ENCODE measurements at places on chromosomes 6 and 20.

DNA sequence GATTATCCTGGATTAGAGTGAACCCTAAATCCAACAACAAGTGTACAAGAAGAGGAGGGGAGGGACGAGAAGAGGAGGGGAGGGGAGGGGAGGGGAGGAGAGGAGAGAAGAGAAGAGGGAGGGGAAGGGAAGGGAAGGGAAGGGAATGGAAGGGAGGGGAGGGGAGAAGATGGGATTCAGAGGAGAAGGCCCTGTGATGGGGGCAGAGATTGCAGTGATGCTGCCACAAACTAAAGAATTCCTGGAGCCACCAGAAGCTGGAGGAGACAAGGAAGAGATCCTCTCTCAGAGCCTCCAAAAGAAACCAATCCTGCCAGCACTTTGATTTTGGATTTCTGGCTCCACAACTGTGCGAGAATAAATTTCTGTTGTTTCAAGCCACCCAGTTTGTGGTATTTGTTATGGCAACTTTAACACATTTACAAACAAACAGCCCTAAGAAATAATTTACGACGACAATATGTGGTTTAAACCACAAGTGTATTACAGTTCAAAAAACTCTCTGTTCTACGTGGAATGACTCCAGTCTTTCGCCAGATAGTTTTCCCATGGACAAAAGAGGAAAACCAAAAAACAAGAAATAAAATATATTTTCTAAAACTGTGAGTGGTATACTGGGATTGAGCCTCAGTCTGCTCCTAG is 235.4 kb downstream of the HDGFL1 start:
- no peak for DNase-seq

GRCh38 chr6:16181439-16182297 is 52.8 kb downstream of the MYLIP start:
- no peak for DNase-seq

- DNase-seq = no peak
Observed at GRCh38 chr6:135114355-135115145, 59.9 kb upstream of the HBS1L start.

GRCh38 chr20:60292001-60292520 is 333.8 kb downstream of the CDH26 start:
- no peak for DNase-seq

- no peak for DNase-seq
Observed at GRCh38 chr20:53447316-53447715, 146.3 kb downstream of the ZNF217 start.

- DNase-seq = no peak
Observed at GRCh38 chr20:25055711-25056495, 2.0 kb downstream of the ACSS1 start.

GRCh38 chr20:62886709-62887058 is 25.1 kb upstream of the TCFL5 start:
- DNase-seq = no peak

GRCh38 chr20:13659288-13659687 is 20.6 kb upstream of the TASP1 start:
- DNase-seq = no peak

- DNase-seq = no peak
Observed at GRCh38 chr6:33277663-33278391, 904 bp downstream of the B3GALT4 start.
